ENCODE measurements at places on chromosomes 11 and 22.

GRCh38 chr11:12675951-12676711 is 1.9 kb downstream of the TEAD1 start:
- no peak for DNase-seq

DNA sequence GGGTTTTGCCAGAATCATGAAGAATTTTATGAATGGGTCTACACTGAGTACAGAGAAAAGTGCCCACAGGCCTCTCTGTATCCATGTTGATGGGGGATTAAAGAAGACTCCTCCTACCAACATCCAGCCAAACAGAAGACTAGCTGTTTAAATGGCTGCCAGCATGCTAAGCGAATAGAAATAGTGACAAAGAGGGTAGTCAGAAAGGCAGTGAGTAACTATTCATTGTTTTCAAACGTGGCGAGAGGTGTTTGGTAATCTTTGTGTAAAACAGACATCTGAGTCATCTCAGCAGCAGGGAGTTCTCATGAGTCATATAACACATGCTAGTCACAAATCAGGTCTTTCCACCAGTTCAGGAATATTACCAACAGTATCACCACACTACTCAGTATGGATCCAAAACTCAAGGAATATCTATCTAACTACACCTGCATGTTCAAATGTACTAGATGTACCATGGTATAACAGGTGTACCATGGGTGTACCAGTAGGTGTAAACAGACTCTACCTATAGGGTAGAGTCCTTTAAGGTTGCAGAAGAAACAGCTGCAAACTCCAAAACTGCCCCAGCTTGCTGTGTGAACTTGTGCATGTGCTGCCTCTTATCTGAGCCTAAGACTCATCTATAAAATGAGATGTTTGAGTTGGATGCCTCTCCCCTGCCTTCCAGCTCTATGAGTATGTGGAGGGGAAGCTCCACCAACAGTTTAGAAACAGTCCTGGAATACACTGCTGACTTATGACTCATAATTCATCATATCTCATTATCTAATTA is 82.0 kb downstream of the SLC1A2 start:
- DNase-seq = peak; percentile 98

DNA sequence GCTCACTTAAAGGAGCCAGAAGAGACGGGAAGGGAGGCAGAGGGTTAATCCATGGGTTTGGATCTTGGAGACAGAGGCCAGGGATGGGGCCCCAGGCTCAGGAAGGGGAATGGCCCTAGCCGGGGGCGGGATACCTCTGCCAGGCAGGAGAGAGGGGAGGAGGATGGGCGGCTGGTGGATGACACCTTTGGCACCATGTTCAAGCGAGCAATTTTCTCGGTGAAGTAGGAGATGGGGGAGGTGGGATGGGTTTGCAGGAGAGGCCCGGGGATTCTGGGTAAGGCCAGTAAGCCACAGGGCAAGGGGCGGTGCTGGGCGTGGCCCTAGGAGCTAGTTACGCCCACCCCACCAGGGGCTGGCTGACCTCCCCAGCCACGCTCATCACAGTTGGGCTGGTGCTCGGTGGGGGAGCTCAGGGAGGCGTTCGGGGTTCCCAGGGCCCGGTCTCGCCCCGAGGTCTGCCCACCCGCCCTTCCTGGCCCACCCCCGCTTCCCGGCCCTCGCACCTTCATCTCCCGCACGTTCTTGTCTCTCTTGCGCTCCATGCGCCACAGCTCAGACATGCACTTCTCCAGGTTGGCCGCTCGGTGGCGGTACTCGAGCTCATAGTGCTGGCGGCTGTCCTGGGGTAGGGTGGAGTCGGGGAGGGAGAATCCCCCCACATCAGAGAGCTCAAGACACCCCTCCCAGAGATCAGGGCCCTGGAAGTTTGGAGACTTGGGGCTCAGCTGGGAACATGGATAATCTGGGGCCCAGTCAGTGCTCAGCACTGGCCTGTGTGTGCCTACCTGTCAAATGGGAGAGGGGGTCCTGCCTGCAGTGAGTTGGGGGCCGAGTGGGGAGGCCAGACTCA is 12.7 kb downstream of the BAIAP2L2 start:
- DNase-seq = no peak

GRCh38 chr11:69954756-69955155 is 123.4 kb upstream of the ANO1 start:
- no peak for DNase-seq

GRCh38 chr22:38729946-38730345 is 24.2 kb downstream of the GTPBP1 start:
- DNase-seq = no peak

DNA sequence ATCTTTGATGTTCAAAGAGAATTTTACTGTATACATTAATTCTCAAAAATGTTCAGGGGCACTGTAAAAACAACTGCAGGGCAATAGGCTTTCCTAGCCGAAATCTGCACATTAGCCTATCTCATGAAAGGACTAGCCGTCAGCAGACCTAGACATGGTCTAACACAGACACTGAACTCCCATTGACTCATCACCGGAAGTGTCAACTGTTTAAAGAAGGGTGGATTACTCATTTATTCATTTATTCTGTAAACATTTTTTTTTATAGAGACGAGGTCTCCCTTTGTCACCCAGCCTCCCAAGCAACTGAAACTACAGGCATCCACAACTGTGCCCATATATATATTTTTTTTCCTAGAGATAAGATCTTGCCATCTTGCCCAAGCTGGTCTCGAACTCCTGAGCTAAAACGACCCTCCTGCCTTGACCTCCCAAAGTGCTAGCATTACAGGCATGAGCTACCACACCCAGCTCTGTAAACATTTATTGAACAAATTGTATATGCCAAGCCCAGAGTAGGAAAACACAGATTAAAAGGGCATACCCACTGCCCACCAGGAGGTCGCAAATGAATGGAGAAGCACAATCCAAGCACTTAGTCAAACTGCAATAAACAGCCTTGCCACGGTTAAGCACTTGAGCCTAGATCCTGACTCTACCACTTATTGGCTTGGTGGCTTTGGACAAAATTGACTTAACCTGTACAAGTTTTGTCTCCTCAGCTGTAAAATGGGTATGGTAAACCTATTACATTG is 26.6 kb downstream of the RAB30 start:
- DNase-seq = peak; percentile 91

DNA sequence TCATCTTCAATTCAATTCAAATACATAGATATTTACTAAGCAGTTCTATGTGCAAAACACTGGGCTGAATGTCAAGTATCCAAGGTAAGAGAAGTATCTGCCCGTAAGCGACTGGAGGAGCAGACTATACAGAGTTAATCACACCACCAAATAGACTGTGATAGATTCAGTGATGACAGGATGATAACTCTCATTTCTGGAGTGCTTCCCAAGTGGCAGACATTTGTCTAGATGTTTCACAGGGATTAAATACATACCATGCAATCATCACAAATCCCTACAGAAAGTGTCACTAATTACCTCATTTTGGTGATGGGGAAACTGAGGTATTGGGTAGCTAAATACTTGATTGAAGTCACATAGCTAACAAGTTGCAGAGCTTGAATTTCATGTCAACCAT is 508.7 kb upstream of the TENM4 start:
- no peak for DNase-seq

GRCh38 chr11:82754410-82754809 is 20.7 kb upstream of the FAM181B start:
- no peak for DNase-seq

GRCh38 chr11:13110929-13111812 is 102.1 kb downstream of the RASSF10 start:
- DNase-seq = peak; percentile 56

GRCh38 chr22:42368379-42369249 is 63.6 kb downstream of the NFAM1 start:
- DNase-seq = no peak

- no peak for DNase-seq
Measured at GRCh38 chr11:85475660-85476517, 151.3 kb downstream of the DLG2 start.

DNA sequence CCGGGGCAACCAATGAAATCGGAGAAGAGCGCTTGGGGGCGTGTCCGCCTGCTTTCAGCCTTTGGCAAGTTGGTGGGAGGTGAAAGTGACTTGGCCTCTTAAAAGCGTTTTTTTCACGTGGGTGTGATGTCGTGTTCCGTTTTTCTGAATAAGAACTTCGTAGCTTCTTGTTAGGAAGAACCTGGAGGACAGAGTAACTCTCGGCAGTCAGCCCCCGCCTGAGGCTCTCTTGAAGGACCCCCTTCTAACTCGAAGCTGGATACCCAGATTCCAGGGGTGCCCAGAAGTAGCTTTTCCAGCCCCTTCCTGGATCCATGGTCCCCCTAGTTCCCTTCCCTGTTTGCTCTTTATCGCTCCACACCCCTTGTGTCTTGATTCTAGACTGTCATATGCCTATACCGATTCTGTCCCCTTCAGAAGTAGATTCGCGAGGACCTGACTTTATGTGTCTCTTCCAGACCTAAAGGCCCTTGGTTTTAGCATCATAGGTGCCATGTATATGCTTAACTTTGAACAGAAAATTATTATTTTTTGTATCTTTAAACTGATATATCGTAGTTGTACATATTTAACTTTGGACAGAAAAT is 915 bp upstream of the OSBP start:
- no peak for DNase-seq

- DNase-seq = no peak
Measured at GRCh38 chr11:28243581-28243980, 135.4 kb downstream of the METTL15 start.

- DNase-seq = no peak
Measured at GRCh38 chr11:43130616-43131015, 181.2 kb upstream of the API5 start.

- no peak for DNase-seq
Measured at GRCh38 chr22:49305966-49306631, 521.6 kb downstream of the BRD1 start.

DNA sequence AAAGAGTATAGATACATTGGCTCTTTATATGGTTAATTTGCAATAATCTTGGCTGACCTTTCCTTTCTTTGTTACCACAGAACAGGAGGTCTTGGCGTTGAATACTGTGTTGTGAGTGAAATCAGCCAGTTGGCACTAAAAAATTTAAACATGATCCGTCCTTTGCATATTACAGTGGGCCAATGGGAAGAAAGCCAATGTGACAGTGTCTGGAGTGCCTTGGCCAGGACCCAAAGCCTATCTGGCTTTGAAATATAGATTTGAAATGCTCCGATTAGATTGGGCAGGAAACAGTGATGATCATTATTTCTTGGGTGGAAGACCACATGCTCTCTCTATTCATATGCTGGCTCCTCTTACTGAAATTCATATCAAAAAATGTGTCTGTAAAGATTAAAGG is 339.6 kb upstream of the ANO3 start:
- no peak for DNase-seq

DNA sequence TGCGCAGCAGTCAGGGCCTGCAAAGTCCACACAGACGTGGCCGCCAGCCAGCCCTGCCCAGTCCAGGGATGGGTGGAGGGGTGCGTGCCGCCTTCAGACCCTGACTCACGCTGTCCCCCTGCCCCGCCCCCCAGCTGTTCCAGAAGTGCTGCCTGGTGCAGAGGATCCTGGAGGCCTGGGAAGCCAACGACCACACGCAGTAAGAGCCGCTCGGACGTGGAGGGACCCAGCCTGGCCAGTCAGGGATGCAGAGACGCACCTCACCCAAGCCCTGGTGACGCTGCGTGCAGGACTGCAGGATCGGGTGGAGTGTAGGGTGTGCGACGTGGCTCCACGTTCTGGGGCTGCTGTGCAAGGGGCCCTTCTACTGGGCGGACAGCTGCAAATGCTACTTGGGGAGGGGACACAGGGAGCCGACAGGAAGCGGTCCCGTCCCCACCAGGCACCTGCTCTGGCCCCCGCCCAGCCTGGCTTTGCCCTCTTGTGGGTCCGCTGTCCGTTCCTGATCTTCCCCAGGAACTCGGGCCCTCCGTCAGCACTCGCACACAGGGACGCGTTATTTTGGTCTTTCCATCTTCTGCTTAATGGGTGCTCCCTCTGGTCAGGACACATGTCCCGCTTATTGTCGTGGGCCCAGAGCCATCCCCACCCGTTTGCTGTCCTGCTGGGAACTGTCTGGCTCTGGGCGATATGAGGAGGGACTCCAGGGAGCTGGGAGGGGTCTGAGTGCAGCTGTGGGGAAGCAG is 42.5 kb downstream of the SBF1 start:
- no peak for DNase-seq

DNA sequence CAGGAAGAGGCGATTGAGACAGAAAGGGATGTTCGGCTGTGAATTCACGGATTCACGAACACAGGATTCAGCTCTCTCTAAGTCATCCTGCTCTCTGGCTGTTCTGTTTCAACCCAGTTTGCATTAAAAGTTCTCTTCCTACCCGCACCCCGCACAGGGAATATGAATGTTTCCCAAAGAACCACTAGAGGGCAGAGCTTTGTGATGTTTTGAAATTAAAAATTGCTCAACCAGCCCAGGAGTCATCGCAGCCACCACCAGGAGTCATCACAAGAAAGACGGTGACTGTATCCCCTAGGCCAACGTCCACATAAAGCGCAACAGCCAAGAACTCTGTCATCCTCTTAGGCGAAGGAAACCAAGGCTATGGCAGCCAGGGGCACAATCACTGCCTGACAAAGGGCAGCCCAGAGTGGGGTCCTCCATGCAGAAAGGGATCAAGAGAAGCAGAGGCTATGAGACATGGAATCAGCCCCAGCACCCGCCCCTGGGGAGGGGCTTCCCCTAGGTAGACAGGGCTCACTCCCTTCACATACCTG is 122.4 kb downstream of the WT1 start:
- DNase-seq = peak; percentile 57

DNA sequence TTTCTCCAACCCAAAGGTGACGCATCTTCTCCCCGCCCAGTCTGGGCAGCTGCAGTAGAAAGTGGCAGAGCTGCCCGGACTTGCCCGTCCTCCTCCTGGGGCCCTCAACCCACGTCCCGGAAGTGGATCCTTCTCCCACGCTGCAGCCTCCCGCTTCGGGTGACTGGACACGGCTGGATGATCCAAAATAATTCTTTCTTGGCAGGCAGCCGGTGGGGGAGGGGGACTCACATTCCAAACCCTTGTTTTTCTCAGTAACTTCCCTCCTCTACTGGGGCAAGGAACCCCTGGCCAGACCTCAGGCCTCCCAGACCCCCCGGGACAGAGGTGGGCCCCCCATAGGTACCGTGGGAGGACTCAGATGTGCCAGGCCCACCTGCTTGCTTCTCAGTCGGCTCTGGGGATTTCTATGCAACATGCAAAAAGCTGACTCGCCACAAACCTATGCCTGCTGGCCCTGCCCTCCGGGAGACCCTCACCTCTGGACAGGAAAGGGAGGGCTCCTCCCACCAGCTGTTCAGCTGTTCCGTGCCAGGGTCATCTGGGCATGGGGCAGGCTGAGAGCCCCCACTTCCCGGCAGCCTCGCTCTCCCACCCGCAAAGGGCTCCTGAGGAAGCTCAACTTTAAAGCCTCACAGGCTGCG is 1.4 kb downstream of the PLXNB2 start:
- peak; percentile 79 for DNase-seq

DNA sequence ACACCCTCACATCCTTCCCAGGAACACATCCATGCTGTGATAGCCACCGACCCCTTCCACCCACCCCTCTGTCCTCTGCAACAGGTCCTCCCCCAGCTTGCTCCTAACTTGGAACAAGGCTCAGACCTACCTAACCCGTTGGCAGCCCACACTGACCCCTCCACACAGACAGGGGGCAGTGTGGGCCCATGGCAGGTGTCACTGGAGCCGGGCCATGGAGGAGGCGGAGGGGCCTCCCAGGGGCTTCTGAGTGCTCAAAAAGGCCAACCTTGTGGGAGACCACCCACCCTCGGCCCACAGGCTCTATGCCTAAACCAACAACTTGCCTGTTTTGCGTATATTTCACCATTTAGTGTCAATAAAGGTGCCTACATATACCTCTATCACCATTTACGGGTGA is 57.0 kb downstream of the CERK start:
- DNase-seq = no peak

Measured in brain microvascular endothelial cell (primary cell).